SW 1271 (cell line): ENCODE measurements at places on chromosomes 11 and 22.
A peak's percentile ranks its signal among the peaks of the same experiment; 100 is the strongest.

GRCh38 chr11:104899226-104899625 is 966 bp upstream of the CASP12 start:
- DNase-seq = no peak

DNA sequence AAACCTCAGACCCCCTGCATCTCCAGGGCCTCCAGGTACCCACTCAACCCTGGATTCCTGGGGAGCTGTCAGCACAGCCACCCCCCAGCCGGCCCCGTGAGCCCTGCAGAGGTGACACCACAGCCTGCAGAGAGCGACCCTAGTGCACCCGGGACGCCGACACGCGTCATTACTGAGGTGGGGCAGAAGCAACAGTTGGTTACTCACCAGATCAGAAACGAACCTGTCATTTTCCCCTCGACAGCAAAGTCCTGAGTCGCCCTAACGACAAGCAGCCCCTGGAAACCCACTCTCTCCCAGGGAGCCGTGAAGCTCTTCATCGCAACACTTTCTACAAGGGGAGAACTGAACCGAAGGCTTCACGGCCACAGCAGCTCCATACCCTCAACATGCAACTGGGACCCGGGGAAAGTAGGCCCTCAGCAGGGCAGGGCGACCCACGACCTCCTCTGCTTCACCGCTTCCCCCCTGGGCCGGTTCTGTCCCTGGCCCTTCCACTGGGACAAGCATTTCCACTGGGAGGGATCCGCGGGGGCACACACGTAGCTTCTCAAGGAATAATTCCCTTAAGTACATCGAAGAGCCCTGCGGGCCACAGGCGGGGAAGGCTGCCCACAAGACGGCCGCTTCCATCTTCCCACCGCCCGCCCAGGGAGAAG is 1.6 kb downstream of the BRD1 start:
- no peak for DNase-seq

- DNase-seq = peak; percentile 48
Observed at GRCh38 chr11:86483940-86484794, 109.5 kb downstream of the CCDC81 start.

DNA sequence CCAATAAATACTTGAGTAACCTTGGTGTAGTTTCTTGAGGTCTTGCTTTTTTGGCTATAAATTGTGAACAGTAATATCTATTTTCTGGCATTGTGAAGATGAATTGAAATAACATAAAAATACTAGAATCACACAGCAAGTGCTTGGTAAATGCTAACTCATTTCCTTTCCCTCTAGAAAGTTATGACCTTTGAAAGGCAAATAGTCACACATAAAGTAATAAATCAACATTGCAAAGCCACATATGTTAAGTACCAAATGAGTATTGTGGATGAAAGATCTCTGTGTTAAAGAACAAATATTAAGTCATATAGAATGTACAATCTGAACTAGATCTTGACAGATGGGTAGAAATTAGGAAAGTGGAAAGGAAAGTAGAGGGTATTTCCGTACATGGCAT is 559.6 kb upstream of the CCDC90B start:
- no peak for DNase-seq

- no peak for DNase-seq
Observed at GRCh38 chr11:115716601-115717529, 212.7 kb upstream of the CADM1 start.

- DNase-seq = no peak
Observed at GRCh38 chr22:35628732-35629131, 11.6 kb upstream of the MB start.

- DNase-seq = no peak
Observed at GRCh38 chr11:16394947-16395346, 38.6 kb upstream of the SOX6 start.

GRCh38 chr11:58060939-58061672 is 30.4 kb downstream of the OR6Q1 start:
- DNase-seq = no peak

DNA sequence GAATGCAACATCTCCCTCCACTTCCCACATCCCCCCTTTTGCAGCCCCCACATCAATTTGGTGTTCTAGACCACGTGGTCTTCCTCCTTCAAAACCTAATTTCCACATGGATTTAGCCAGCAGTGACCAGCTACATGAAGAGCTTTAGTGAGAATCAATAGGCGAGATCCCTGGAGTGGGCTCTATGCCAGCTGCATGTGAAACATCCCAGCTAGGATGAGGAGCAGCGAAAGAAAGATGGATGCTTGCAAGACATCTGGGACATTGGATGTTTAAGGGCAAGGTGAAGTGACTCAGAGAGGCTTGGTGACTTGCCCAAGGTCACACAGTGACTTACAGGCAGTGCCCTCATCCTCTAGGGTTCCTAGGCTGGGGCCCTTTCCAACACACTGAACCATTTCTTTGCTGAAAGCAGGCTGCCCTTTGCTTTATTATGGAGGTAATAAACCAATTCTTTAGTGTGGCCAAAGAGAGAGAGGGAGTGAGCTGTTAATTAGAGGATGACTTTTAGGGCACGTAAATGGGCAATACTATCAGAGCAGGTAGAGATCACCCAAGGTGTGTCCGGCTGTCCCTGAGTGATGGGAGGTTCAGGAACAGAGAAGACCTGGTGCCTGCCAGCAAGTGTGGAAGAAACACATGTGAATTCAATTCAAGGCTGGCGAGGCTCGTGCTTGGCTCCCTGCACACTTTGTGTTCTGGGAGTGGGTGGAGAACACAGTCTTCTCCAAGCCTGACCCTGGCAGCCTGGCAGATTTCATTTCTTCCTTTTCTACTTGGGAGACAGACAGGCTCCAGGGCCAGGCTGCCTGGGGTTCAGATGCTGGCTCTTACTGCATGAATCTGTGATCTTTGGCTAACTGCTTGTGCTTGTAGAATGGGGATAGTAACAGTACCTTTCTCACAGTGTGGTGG is 24.0 kb downstream of the TSPAN18 start:
- DNase-seq = no peak

- DNase-seq = no peak
Observed at GRCh38 chr11:78542007-78542406, 32.7 kb downstream of the NARS2 start.

DNA sequence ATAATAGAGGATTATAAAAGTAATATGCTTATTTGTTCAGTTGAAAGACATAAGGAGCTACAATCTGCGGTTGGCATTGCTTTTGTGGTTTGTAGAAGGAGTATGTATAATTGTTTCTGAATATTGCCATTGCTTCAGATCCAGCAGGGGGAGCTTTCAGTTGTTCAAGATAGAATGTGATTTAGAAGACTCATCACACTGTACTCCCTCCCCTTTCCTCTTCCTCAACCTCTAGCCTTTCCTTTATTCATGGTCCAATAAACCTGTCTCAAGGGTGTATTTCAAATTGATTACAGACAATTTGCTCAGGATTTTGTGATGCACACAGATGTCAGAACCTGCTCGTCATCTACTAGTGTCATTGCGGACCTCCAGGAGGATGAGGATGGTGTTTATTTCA is 9.8 kb downstream of the PRMT3 start:
- DNase-seq = peak; percentile 7

DNA sequence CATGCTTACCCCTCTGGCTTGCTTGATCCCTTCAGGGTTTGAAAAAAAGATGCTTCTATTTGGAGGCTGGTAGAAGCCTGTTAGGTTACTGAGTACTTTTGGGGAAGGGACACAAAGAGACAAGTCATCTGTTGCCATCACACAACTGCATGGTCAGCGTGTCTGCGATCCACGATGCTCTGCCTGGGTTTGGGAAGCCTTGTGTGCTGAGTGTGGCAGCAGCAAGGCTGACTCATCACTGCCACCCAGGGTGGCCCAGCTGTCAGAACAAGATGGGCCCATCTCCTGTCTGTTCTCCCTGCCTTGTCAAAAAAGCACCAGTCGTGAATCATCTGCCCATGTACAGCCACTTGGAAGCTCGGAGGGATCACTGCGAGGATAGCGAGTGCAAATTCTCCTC is 26.2 kb downstream of the UBASH3B start:
- no peak for DNase-seq

DNA sequence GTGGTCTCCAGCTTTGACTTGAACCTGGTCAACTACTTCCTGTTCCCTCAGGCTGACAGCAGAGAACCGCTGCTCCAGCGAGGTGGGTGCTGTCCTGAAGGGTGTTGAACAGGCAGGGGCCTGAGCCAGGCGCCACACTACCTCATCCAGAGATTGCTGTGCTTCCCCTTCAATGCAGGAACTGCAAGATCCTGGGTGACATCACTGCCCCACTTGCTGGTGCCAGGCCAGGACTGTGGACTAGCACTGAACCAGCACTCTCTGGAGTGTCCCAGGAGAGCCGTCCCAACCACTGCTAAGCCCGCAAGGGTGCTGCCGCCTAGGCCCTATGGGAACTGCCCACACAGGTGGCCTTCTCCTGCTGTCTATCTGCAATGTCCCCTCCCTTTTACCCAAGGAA is 51.7 kb downstream of the GAB4 start:
- DNase-seq = no peak

- no peak for DNase-seq
Observed at GRCh38 chr11:131511794-131512193, 141.4 kb downstream of the NTM start.

DNA sequence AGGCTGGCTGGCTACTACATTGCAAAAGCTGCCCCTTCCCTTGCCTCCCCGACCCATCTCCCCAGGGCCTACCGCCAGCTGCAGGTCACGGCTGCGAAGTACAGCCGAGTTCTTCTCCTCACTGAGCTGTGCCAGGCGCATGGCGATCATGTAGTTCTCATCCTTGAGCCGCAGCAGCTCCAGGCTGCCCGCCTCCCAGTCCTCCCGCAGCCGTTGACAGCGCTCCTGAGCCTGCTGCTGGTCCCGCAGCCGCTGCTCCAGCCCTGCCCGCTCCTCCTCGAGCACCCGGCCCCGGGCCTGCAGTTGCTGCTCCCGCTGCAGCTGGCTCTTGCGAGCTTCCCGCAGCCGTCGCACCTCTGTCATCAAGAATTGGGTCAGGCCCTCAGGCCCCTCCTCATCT is 3.3 kb downstream of the CARD10 start:
- no peak for DNase-seq

- DNase-seq = no peak
Observed at GRCh38 chr22:25085930-25086901, 113.4 kb upstream of the CRYBB3 start.

DNA sequence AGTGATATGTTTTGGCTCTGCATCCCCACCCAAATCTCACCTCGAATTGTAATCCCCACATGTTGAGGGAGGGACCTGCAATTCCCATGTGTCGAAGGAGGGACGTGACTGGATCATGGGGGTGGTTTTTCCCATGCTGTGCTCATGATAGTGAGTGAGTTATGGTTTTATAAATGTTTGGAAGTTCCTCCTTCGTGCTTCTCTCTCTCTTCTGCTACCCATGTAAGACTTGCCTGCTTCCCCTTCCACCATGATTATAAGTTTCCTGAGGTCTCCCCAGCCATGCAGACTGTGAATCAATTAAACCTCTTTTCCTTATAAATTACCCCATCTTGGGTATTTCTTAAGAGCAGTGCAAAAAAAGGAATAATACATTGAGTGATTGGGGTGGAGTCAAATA is 7.3 kb upstream of the CEP295 start:
- DNase-seq = no peak

DNA sequence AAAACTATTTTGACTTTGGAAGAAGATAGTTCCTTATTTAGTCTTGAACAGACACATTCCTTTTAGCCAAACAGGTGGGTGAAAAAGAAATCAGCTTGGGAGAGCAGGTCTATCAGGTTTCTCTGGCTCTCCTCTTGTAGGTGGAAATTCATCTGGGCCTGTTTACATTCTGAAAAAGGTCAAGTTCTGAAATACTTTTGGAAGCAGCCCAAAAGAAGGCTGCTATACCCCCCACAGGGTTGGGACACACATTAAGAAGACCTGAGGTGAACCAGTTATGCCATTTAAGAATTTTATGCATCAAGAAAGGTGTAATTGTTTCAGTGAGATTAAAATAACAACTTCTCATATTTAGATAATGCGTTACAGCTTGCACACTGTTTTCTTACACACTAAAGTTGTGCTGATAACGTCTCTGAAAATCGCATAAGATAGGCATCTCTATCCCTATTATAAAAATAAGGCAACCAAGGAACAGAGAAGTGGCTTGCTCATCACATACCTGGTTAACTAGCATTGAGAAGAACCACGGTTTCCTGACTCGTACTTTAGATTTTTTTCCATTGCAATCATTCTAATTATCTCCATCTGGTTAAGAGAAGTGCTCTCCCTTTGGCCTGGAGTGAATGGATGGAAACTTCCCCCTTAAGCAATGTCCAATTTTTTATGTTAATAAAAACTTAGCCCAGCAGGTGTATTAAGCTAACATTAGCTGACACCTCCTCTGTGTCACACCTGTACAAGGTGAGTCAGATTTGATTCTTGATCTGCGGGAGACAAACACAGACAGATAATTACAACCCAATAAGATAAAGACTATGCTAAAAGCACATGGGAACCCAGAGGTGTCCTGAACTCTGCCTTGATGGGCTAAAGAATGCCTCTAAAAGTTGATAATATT is 60.5 kb upstream of the UCP3 start:
- no peak for DNase-seq

- no peak for DNase-seq
Observed at GRCh38 chr22:42772647-42773046, 52.0 kb upstream of the A4GALT start.

DNA sequence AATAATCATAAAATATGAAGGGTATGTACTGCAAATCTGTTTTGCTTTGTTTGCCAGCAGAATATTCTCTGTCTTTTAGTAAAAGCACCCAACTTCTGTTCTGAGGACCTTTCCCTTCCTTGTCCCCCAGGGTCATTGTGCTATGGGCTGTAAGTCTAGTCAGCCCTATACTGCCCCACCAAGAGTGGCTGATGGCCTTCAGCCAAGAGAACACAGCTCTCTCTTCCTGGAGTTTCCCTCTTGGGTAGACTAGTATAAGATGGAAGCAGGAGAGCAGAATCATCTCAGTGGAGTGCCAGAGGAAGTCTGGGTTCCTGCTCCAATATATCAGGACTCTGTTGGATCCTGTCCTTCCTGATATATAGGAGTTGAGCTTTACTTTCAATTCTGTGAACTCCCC is 29.0 kb downstream of the MMP13 start:
- no peak for DNase-seq

- DNase-seq = no peak
Observed at GRCh38 chr11:8766043-8766987, 83.7 kb downstream of the RPL27A start.

GRCh38 chr11:69868871-69869270 is 49.7 kb upstream of the FGF3 start:
- DNase-seq = no peak

DNA sequence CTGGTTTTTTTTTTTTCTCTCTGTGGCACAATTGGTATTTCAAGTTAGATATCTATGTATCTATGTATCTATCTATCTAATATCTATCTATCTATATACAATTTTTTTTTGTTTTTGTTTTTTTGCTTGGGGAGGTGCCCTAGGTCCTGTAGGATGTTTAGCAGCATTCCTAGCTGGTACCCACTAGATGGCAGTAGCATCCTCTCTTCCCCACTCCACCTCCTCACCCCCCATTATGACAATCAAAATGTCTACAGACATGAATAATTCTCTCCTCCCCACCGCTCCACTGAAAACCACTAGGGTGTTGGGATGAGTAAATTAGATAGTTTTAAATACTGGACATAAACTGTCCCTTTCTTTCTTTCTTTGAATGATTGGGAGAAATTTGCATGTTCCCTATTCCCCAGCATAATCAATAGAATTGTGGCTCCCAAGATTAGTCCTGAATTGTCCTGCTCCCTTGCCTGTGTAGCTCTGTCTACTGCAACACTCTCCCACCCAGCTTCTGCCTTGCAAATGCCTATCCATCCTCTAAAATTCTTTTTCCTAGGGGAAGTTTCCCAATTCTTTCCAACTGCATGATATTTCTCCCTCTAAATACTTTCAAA is 1152.4 kb downstream of the LRRC4C start:
- DNase-seq = peak; percentile 50
